ENCODE measurements at places on chromosomes 1 and 21.

DNA sequence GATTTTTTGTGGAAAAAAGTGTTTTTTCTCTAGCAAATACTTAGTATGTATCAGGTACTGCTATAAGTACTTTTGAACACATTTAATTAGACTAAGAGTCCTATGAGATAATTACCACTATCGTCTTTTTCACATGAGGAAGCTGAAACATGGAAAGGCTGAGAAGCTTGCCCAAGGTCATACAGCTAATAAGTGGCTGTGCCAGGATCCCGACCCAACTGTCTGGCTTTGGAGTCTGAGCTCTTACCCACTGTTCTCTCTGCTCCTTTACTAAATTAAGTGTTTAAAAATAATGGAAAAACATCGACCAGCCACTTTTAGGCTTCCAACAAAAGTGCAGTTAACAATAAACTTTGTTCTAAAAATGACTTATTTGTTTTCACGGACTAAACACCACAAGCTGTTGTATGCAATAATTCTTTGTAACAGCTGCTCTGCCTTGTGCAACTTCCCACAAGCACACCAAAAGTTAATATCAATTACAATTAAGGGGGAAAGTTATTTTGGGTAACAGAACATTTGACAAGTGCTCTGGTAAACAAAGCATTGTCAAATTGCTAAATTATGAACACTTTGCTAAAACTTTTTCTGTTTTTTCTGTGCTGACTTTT lies 75.7 kb downstream of the CRB1 start:
- no peak for DNase-seq

DNA sequence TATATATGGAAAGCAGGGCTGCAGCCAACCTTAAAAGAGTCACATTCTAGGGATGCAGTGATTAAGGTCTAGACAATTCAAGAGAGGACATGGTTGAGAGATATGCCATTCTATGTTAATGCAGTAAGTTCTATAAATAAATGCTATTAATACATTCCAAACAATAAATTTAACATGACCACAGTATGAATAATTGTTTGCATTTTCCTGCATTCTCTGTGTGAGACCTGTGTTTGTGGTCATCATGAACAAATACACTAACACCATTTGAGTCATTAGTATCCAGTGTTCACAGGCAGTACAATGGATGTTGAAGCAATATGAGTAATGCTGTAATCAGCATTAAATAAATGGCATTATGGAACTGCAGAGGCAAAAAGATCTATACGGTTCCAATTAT lies 5.5 kb upstream of the ZRANB2 start:
- no peak for DNase-seq

DNA sequence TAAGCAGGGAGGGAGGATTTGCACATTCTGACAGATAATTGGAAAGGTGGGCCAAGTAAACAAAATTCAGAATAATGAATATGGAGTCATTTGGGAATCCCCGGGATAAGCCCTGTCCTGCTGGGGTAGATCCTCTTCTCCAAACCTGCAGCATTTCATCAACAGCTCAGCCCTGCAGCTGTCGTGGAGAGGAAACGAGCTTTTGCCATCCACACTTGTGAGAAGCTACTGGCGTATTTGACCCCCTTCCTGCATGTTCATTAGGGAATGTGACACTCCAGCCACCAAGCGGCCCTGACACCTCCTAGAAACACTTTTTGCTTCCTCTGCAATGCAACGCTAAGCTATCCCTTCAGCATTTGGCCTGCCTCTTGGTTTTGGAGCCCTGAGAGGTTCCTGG lies 8.0 kb upstream of the LEFTY2 start:
- DNase-seq: no peak

- no peak for DNase-seq
Observed at GRCh38 chr1:68051475-68051874, 1.0 kb upstream of the DIRAS3 start.

GRCh38 chr1:234781241-234782065 lies 171.5 kb upstream of the IRF2BP2 start:
- DNase-seq: peak; percentile 70

GRCh38 chr1:25675729-25676476 lies 59.3 kb downstream of the MAN1C1 start:
- peak; percentile 88 for DNase-seq

GRCh38 chr1:71049951-71050598 lies 2.5 kb upstream of the PTGER3 start:
- DNase-seq: no peak

DNA sequence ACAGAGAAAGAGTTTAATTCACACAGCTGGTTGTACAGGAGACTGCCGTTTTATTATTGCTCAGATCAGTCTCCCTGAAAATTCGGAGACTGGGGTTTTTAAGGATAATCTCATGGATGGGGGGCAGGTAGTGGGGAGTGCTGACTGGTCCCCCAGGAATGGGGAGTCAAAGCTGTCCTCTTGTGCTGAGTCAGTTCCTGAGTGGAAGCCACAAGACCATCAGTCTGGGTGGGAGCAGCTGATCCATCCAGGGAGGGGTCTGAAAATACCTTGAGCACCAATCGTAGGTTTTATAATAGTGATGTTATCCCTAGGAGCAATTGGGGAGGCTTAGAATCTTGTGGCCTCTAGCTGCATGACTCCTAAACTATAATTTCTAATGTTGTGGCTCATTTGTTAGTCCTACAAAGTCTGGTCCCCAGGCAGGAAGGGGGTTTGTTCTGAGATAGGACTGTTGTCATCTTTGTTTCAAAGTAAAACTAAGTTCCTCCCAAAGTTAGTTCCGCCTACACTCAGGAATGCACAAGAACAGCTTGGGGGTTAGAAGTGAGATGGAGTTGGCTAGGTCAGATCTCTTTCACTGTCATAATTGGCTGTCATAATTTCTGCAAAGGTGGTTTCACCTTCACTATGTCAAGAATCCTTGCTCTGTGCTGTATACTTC lies 50.3 kb downstream of the TRAF5 start:
- DNase-seq: no peak

DNA sequence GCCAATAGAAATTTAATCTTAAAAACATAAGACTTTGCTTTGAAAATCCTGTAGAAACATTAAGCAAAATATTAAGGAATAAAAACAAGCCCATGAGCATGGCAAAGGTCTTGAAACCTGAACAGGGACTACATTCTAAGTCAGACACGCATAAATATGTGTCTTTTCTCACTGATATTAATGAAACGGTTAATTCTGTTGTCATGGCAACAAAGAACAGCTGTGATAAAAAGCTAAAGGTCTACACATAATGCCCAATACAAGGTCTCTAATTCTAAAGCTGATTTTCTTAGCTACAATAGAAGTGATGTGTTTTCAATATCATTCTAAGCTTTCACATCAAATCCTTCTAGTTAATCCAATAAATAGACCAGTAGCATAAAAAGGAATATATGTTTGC lies 331.7 kb downstream of the PTBP2 start:
- DNase-seq: no peak

DNA sequence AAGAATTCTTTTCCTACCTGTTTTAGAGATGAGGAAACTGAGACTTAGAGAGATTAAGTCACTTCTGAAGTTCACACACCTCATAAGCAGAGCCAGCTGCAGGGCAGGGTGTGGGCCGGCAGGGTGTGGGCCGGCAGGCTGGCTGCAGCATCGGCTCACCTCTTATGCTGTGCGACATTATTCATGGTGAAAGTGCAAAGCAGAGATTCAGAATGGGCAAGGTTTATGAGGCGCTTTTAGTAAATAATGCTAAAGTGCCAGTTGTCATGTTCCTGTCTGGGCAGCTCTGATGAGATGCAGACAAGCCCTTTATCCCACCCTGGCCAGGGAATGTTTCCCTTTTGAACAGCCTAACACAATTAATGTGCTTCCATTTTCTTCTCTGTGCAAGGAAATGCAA lies 14.6 kb downstream of the MAB21L3 start:
- DNase-seq: no peak

GRCh38 chr21:17340081-17340480 lies 172.8 kb upstream of the CXADR start:
- no peak for DNase-seq

- DNase-seq: no peak
Observed at GRCh38 chr1:156880473-156880872, 13.0 kb upstream of the PEAR1 start.

- DNase-seq: no peak
Observed at GRCh38 chr1:168408539-168408865, 127.8 kb downstream of the TBX19 start.

DNA sequence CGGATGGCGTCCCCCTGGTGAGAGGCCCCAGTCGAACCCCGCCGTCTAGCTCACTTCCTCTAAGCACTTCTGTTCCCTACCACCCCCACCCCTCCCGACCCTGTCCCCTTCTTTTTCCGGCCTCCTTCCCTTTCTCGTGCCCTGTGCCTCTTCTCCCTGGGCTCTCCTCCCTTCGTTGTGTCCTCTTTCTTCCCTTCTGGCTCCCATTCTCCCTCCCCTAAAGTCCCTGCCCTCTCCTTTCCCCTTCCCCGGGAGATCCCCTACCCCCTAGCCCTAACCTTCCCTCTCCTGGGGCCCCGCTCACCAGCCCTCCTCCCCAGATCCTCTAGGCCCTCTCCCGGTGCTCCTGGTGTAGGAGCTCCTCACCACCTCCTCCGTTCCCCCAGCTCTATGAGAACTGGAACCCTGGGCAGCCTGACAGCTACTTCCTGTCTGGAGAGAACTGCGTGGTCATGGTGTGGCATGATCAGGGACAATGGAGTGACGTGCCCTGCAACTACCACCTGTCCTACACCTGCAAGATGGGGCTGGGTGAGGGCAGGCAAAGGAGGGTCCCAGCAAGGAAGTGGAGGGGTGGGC lies 15.9 kb downstream of the BCAN start:
- DNase-seq: no peak

- DNase-seq: peak; percentile 14
Observed at GRCh38 chr1:235343726-235344125, 15.4 kb downstream of the GGPS1 start.

- no peak for DNase-seq
Observed at GRCh38 chr1:174988986-174989385, 10.8 kb upstream of the CACYBP start.

GRCh38 chr1:151774256-151774922 lies 11.1 kb upstream of the MRPL9 start:
- no peak for DNase-seq

- no peak for DNase-seq
Observed at GRCh38 chr1:192730198-192730597, 78.6 kb upstream of the RGS2 start.

- no peak for DNase-seq
Observed at GRCh38 chr1:234722270-234722704, 112.3 kb upstream of the IRF2BP2 start.

DNA sequence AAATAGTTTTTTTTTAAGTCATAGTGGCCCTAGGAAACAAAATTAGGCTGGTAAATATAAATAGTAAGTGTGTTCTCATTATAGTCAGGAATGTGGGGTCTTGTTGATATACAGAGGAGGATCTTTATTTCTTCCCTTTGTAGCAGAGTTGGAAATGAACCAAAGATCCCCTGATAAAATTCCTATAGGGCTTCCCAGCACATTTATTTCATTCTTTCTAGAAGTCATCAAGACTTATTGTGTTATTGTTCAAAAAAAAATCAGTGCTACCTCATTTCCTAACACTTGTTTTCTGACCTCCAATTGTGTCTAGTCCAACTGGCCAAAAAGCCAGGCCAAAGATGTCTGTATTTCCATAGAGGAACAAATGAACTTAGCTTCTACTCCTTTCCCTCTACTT lies 7.6 kb upstream of the PLEKHO1 start:
- DNase-seq: no peak

- DNase-seq: no peak
Observed at GRCh38 chr1:16109571-16109970, 36.1 kb upstream of the FAM131C start.

DNA sequence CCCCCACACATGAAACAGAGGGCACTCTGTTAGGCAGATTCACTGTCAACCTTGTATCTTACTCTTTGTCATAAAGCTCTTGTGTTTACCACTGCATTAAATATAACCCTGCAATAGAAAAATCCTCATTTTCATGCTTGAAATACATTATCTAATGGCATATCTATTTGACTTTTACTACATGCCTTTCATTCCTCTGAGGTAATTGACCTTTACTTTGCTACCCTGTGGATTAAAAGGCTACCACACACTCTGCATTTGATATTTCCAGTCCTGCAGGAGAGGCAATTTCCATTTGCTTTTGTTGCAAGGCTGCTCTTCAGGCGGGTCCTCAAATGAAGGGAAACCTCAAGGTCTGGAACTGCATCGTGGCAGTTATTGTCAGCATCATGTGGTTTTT lies 238.0 kb downstream of the NTNG1 start:
- DNase-seq: no peak

Measured in stimulated activated CD4-positive, alpha-beta T cell treated with anti-CD3 and anti-CD28 coated beads, Interleukin-15, amount 100 ng/mL, for 24 hours (primary cell).